NCI-H1436 (cell line): ENCODE measurements at places on chromosomes 2 and 18.

- DNase-seq: peak; percentile 62
These were observed 55.9 kb upstream of the GORASP2 start for GRCh38 chr2:170873035-170873692.

GRCh38 chr2:20224716-20225293, at the start of gene SDC1:
TSS of gene SDC1 (minus strand) at chr2:20225130. CDS start at chr2:20224867, 263 bp downstream.
- peak; percentile 13 for DNase-seq

DNA sequence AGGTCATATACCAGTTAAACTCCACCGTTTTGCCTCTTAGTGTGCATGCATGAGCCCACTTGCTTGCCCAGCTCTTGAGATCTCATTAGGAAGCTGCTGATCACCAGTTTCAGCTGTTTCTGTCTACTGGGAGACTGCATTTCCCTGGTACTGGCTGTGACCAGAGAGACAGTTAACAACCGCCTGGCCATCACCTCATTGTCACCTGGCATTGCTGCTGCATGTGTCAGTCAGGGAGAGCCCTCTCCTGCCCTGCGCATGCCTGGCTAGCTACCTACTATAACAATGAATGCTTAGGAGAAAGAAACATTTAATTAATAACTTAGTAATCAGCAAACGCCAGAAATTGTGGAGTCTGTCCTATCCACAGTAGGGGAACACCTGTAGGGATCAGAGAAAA, 265.8 kb upstream of the CYRIA start:
- DNase-seq: no peak

GRCh38 chr2:71277536-71278103, 50.7 kb upstream of the PAIP2B start:
- DNase-seq: no peak

DNA sequence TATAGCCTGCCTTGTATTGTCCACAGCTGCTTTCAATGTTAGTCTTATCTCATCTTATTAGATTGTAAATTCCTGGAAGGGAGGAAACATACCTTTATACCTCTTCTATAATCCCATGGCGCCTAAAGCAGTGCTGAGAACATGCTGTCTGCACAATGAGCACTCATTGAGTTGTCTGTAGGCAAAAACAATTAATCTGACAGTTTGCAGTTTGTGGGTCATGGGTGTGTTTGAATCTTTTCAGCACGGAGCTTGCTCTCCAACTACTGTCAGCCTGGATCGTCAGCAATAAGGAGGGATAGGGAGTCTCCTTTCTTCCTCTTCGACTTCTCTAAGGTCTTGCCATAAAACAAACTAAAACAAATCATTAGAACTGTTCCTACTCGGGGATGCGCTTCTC, 26.5 kb upstream of the GREB1L start:
- DNase-seq: no peak

GRCh38 chr2:171244466-171244969, 83.8 kb upstream of the TLK1 start:
- no peak for DNase-seq
